ENCODE measurements at places on chromosomes 12 and 14.
A peak's percentile ranks its signal among the peaks of the same experiment; 100 is the strongest.

DNA sequence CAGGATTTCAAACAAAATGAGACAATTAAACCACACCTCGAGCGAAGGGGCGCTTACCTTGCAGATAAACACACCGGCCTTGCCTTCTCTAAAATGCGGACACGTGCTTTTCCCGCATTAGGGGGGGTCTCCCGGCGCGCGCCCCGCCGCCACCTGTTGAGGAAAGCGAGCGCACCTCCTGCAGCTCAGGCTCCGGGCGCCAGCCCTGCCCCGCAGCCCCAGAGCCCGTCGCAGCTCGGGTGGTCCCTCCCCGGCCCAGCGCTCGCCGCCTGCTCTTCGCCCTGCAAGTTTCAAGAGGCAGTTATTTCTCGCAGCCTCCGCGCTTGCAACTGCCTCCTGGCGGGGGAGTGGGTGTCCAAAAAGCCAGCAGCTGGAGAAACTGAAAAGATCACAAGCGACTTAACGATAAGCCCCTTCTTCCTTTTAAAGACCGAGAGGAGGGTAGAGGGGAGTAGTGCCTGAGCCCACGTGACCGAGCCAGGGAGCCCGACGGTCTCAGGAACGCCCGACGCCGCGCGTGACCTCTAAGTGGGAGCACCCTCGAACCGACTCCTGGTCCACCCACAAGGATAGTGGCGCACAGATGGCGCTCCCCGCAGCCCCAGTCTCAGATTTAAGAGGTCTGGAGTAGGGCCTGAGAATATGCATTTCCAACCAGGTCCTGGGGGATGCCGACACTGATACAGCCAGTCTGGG lies at the start of gene ESR2:
TSS of gene ESR2 (minus strand) at position 396 of the 696 bp plus-strand sequence. CDS start 11,386 bp downstream, outside the sequence.
- no peak within 1 kb of the TSS for H3K27ac ChIP-seq
- no peaks in the 10 kb centered on the region for H3K27me3 ChIP-seq
- DNase-seq, result no peak
- peak within 1 kb of the TSS; percentile 39 for H3K4me3 ChIP-seq

- H3K4me1 ChIP-seq, result peaks cover 10% of the 10 kb centered on the region
- no peaks in the 10 kb centered on the region for H3K36me3 ChIP-seq
- no peaks in the 10 kb centered on the region for H3K27me3 ChIP-seq
- H3K4me3 ChIP-seq, result no peak overlapping the region
- no peak for DNase-seq
Observed at GRCh38 chr14:65330416-65330815, 82.1 kb upstream of the FUT8 start.

GRCh38 chr12:50934981-50935807 lies 17.1 kb upstream of the HIGD1C start:
- no peak overlapping the region for H3K4me3 ChIP-seq
- DNase-seq, result no peak
- H3K27ac ChIP-seq, result peak overlapping the region; percentile 82
- no peaks in the 10 kb centered on the region for H3K4me1 ChIP-seq
- H3K36me3 ChIP-seq, result peaks cover 12% of the 10 kb centered on the region

DNA sequence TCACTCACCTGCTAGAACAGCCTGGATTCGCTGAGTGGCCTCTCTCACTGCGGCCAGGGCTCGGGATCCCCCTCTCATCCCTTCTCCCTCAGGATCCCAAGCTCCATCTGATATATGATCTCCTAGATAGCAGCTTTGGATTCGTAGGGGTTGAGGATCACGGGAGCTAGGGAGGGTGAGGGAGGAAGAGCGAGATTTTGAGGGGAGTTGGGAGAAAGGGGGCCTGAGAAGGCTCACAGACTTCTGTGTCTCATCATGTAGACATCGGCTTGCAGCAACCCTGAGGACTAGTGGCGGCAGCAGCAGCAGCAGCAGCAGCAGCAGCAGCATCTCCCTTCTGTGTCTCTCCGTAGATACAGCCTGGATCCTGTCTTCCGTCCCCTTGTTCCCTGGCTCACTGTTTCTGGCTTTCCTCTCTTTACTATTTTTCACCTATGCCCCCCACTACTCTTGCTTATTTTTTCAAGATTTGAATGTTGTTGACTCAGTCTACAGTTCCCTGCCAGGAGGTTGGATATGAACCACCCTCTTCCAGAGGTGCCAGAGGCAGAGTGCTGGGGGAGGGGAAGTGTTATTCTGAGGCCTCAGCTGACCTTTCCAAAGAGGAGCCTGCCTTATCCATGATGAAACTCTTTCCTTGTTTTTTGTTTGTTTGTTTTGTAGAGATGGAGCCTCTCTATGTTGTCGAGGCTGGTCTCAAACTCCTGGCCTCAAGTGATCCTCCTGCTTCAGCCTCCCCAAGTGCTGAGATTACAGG lies at the start of gene CIROP:
TSS of gene CIROP (minus strand) at position 399 of the 757 bp plus-strand sequence. CDS start at position 330, 69 bp downstream.
- H3K4me3 ChIP-seq, result no peak within 1 kb of the TSS
- H3K27ac ChIP-seq, result no peak within 1 kb of the TSS
- peak; percentile 49 for DNase-seq
- no peaks in the 10 kb centered on the region for H3K4me1 ChIP-seq

All from right atrium auricular region (tissue), 2 donors.